ENCODE measurements at places on chromosomes 1 and 21.
A peak's percentile ranks its signal among the peaks of the same experiment; 100 is the strongest.

DNA sequence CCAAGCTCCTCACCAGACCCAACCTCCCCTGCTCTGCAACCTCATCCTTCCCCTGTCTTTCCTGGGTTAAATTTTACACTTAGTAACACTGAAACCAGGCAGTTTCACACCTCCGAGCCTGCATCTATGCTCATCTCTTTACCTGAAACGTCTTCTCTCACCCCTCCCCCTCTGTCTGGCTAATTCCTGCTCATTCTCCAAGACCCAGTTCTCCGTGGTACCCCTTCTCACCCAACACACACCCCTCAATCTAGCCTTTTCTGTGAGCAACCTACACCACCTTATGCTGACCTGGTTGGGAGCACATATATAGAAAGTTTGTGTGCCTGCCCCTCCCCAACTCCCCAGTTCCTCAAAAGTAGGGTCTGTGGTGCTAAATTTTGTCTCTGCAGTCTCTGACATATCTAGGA is 3.7 kb upstream of the KIAA1614 start:
- DNase-seq = no peak

DNA sequence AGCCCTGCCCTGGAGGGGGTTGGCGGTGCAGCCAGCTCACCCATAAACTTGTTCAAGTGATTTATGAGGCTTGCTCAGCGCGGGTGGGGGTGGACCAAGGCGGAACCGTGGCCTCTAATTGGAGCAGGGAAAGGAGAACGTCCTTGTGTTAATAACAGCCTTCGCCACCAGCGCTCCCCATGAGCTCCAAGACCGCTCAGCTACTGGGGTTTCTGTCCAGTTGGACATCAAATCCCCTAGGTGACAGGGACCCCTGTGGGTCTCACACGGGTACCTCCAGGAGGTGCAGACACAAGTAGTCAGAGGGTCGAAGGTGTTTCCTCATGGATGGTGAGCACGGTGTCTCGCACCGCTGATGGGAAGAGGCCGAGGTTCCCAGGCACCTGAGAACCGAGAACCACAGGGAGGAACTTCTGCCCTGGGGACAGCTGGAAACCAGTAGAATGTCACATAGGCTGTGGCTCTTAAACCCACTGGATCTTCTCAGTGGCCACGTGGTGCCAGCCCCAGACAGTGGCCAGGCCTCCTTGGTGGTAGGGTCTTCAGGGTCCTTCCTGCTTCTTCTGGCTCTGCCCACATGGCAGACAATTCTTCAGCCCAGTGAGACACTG is 3.7 kb upstream of the ACTRT2 start:
- no peak for DNase-seq

- DNase-seq = no peak
Observed at GRCh38 chr1:109806733-109807400, 43.1 kb upstream of the EPS8L3 start.

GRCh38 chr1:70617728-70618127 is 206.7 kb downstream of the CTH start:
- DNase-seq = no peak

DNA sequence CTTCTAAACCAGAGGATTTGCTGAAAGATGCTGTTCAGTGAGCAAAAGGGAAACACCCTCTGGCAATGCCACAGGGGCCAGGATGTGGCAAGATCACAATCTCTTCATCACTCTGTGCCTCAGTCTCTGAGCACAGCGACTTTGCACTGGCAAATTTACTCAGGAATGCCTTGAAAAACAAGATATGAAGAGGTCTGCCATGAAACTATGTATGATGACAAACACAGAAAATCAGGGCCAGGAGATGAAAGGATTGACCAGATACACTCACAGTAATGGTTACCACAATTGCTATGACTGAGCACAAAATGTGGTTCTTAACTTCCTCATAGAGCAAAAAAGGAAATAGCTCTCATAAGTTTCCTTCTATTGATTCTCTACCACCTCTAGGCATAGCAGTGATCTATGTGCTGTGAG is 5.8 kb downstream of the TTC13 start:
- DNase-seq = peak; percentile 51

DNA sequence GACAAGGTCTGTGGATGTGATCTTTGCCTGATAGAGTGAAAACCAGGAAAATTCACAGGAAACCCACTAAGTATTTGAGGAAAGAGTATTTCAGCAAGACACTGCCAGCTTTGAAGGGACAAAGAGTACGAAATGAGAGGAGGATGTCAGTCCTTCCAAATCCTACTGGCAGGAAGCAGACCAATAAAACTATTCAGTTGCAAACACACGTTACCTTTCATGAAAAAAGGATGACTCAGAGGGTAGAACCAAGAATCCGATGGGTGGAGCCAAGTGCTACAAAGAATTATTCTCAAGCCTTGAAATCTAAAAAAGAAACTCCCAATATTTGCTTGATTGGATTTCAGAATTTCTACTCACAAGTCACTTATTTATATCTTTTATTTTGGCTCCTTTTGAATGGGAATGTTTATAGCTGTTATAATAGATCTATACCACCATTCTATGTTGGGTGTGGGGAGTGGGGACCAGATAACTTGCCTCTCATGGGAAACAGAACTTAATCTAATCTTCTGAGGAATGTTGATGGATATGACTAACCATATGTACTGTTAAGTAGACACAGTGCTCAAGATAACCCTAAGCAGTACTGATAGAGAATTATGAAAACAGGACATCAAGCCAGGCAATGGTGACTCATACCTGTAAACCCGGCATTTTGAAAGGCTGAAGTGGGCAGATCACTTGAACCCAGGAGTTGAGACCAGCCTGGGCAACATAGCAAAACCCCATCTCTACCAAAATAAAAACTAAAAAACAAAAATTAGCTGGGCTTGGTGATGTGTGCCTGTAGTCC is 19.3 kb upstream of the HEATR1 start:
- no peak for DNase-seq

GRCh38 chr1:160353223-160353622 is 10.0 kb downstream of the NCSTN start:
- no peak for DNase-seq

GRCh38 chr1:21539933-21540332 is 30.7 kb downstream of the ALPL start:
- DNase-seq = no peak

DNA sequence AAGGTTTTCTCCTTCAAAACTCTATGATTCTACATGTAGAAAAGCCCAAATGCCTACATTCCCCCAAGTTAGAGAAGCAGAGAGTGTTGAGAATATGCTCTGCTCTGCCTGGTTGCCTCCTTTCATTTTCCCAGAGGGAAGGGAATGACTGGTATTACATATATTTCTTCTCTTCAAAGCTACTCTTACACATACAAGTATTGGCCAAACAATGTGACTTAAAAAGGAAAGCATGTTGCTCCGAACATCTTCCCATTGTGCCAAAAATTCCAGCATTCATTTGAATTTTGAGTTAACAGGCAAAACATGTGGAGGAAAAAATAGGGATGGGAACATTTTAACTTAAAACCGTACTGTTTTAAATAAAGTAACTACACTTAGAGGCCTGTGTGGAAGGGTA is 125.2 kb downstream of the COQ8A start:
- DNase-seq = no peak

- no peak for DNase-seq
Observed at GRCh38 chr1:65258106-65258505, 51.2 kb upstream of the DNAJC6 start.

DNA sequence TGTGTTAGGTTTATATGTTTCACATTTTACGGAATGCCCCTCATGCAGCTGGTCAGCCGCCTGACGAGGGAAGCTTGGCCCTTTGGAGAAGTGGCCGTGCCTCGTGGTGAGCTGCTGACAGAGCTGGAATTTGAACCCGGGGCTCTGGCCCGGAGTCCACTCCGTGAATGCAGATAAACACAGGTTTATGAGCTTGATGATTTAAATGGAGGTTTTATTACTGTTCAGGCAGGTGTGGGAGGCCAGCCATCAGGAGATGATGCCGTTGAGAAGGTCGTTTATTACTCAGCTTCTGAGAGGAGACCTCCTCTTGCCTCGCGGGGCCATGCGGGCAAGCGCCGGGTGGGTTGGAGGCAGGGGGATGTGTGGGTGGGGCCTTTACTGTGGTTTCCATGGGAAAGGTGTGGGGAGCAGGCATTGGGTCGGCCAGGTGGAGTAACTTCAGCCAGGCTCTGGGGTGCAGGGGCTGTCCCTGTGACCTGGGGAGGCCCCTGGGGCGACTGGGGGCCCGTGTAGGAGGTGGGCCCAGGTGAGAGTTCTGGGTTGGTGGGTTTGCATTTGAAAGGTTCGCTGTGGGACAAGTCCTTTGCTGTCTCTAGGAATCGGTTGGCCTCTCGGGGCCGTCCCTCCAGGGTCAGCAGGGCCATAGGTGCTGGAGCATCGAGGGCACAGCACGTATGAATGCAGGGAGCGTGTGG is 22.0 kb downstream of the PRKCZ start:
- DNase-seq = no peak
